ENCODE measurements at places on chromosomes 7 and 10.

GRCh38 chr10:116069856-116070255 is 203.2 kb downstream of the GFRA1 start:
- DNase-seq: no peak

GRCh38 chr7:10685040-10685439 is 288.6 kb upstream of the PHF14 start:
- no peak for DNase-seq

DNA sequence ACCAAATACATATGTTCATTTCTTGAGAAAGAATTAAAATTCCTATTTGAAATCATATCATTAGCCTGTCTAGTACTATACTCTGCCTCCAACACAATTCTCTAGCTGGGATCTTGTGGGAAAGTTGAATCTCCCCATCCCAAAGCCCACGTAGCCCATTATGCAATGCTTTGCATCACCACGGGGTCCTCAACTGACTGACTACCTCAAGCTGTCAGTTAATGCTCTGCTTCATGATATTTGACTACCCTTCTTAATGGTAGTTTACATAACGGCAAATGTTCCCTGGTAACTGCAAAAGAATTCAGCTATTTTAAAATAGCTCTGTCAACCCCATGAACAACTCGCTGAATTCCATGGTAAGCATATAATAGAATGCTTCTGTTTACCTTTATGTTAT is 23.3 kb upstream of the PALS2 start:
- DNase-seq: no peak

DNA sequence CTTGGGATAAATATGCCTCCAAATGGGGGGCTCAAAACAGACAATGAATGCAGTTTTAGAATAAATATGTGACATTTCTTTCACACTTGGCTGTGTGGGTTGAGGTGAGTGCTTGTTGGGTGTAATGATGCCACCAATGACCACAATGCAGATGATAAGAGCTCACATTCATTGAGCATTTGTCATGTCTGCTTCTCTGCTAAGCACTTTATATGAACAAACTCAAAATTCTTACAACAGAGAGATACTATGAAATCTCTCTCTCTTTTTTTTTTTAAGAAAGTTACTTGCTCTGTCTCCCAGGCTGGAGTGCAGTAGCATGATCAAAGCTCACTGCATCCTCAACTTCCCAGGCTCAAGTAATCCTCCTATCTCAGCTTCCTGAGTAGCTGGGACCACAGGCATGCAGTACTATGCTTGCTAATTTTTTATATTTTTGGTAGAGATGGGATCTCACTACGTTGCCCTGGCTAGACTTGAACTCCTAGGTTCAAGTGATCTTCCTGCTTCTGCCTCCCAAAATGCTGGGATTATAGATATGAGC is 185.4 kb downstream of the JCAD start:
- DNase-seq: no peak

DNA sequence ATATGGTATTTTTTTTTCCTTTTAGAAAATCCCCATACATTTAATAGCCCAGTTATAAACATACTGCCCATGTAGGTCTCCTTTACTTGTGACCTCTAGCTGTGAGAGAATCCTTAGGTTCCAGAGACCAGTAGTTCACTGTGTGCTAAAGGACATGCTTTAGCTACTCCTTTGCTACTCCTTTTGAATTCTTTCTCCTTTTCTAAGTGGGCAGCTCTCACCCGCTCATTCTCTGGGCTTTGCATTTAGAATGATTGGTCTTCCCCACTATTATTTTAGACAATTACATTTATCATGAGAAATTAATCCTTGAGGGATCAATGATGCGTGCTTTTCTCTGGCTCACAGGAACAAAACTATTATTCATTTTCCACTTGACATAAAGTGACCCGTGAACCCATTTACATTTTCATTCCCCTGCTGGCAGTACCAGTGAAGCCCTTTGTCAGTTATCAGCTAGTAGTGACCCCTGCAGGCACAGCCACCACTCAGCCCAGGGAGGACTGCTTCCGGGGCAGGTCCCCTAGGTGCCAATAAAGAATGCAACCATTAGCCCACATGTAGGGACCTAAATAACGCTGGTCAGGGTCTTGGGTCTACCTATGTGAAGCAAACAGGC is 844.3 kb downstream of the CNTNAP2 start:
- no peak for DNase-seq

GRCh38 chr7:156111-157007 is 36.0 kb upstream of the FAM20C start:
- no peak for DNase-seq

Measured in activated CD4-positive, alpha-beta T cell treated with anti-CD3 and anti-CD28 coated beads, Interleukin-2, amount 50 U/mL, for 24 hours (primary cell).